ENCODE measurements at places on chromosomes 11 and 22. TPM values are rescaled to one million over a fixed set of nuclear protein-coding genes. Genes with fewer than 3 reads are reported as not detected.

The FGF19 gene
- not detected for total RNA-seq

The SMIM38 gene
- total RNA-seq: 1.3 TPM

The CD6 gene
- total RNA-seq: 398 TPM

The OR5A1 gene
- not detected for total RNA-seq

The LMNTD2 gene
- 5.1 TPM for total RNA-seq

The RANBP1 gene
- 67.2 TPM for total RNA-seq

The KIRREL3 gene
- total RNA-seq: not detected

The MMP27 gene
- total RNA-seq: not detected

The LRRC51 gene
- total RNA-seq: 1.5 TPM

The TEF gene
- total RNA-seq: 9.4 TPM

The DDX6 gene
- total RNA-seq: 293 TPM

The APOA5 gene
- not detected for total RNA-seq

The UBQLN3 gene
- total RNA-seq: 0.49 TPM

The SLC37A2 gene
- not detected for total RNA-seq

The OR52A1 gene
- total RNA-seq: not detected

The KRTAP5-1 gene
- not detected for total RNA-seq

The POU2AF3 gene
- total RNA-seq: not detected

The TRMT112 gene
- 95.6 TPM for total RNA-seq

The MEI1 gene
- total RNA-seq: 106 TPM

The MPZL3 gene
- total RNA-seq: 16.1 TPM

The RBMXL2 gene
- not detected for total RNA-seq

The KCNK7 gene
- total RNA-seq: 5.5 TPM

The BUD13 gene
- 12.9 TPM for total RNA-seq

The RAB38 gene
- total RNA-seq: 1.6 TPM

The PRODH gene
- not detected for total RNA-seq

The LYVE1 gene
- total RNA-seq: not detected

The TSPAN18 gene
- 36.9 TPM for total RNA-seq

The GGT5 gene
- not detected for total RNA-seq

The CCDC73 gene
- not detected for total RNA-seq

The NEFH gene
- 0.32 TPM for total RNA-seq

The OR8B3 gene
- not detected for total RNA-seq

The MYBPC3 gene
- not detected for total RNA-seq

The MPEG1 gene
- 0.07 TPM for total RNA-seq

The ADAMTS15 gene
- not detected for total RNA-seq

The LRRN4CL gene
- not detected for total RNA-seq
